Endothelial cell (in vitro differentiated cells): ENCODE measurements at places on chromosomes 4 and X. TPM values are rescaled to one million over a fixed set of nuclear protein-coding genes. Genes with fewer than 3 reads are reported as not detected.

- no peaks in the 10 kb centered on the region for H3K27me3 ChIP-seq
- H3K4me3 ChIP-seq: no peak overlapping the region
- peak; percentile 14 for DNase-seq
- H3K4me1 ChIP-seq: no peaks in the 10 kb centered on the region
- H3K36me3 ChIP-seq: no peaks in the 10 kb centered on the region
These were observed 5.7 kb downstream of the IL2 start for GRCh38 chr4:122450847-122451246.

The ANXA10 gene
- not detected for total RNA-seq

DNA sequence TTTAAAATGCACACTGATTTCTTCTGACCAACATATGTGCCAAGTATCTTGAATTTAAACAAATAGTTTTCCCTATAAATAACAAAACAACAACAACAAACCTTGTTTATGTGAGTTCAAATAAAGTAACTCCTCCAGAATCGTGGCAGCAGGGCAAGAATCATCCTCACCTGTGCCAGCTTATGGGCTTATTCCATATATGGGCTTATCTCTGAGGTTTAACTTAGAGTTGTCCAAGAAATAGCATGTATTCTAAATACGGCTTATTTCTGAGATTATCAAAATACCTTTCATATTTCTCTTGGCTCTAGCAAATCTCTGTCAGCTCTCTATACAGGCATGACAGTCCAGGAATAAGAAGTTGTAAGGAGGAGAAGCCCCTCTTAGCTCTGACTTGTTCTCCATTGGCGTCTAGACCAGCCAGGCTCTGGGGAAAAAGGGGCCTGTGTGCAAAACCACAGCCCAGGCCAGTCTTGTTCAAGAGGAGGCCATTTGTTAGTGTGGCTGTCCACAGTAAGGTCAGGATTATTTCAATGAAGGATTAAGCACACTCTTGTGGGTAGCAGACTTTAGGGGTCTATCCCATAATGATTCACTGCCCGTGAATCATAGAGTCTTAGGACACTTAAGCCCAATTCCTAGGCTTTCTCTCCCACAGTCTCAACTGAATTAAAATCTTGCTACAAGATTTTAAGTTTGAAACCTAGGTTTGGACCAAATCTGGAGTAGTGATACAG is 63.2 kb downstream of the FRAS1 start:
- H3K36me3 ChIP-seq: peaks cover 19% of the 10 kb centered on the region
- H3K4me3 ChIP-seq: no peak overlapping the region
- DNase-seq: no peak
- H3K4me1 ChIP-seq: no peaks in the 10 kb centered on the region

The FDCSP gene
- not detected for total RNA-seq

GRCh38 chrX:47483306-47484268 is 565 bp upstream of the ZNF41 start:
- DNase-seq: peak; percentile 12
- peaks cover 21% of the 10 kb centered on the region for H3K4me1 ChIP-seq
- H3K27me3 ChIP-seq: peaks cover 4% of the 10 kb centered on the region
- peak overlapping the region; percentile 90 for H3K4me3 ChIP-seq
- peak overlapping the region; percentile 97 for H3K27ac ChIP-seq

DNA sequence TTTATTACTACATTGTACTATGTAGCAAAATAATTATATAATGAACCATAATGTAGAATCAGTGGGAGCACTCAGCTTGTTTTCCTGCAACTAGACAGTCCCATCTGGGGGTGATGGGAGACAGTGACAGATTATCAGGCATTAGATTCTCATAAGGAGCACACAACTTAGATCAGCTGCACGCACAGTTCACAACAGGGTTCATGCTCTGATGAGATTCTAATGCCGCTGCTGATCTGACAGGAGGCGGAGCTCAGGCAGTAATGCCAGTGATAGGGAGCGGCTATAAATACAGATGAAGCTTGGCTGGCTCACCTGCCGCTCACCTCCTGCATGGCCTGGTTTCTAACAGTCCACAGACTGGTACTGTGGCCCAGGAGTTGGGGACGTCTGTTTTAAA is 199.2 kb downstream of the MAB21L2 start:
- H3K27me3 ChIP-seq: no peaks in the 10 kb centered on the region
- no peaks in the 10 kb centered on the region for H3K36me3 ChIP-seq
- no peak overlapping the region for H3K4me3 ChIP-seq

- DNase-seq: no peak
- peaks cover 15% of the 10 kb centered on the region for H3K4me1 ChIP-seq
- H3K4me3 ChIP-seq: peak overlapping the region; percentile 98
- H3K27ac ChIP-seq: peak overlapping the region; percentile 67
- H3K36me3 ChIP-seq: no peaks in the 10 kb centered on the region
These were observed 4.0 kb upstream of the PCDH7 start for GRCh38 chr4:30716158-30716557.

DNA sequence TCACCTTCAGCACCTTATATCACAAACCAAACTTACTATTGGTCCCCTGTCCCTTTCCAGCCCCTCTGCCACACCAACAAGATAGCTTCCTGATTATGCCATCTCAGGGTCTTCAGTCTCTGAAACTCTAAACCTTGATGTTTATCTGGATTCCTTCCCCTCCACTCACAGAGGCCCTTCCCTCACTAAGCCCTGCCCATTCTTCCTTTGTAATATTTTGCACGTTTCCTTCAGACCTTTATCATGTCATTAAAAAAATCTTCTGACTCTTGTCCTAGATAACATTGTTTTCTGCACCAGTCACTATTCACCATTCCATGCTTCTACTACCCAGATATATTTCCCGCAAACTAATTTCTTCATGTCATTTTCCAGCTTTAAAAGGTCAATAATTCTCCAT is 17.7 kb upstream of the CEP135 start:
- H3K27ac ChIP-seq: no peak overlapping the region
- peaks cover 4% of the 10 kb centered on the region for H3K4me1 ChIP-seq
- H3K27me3 ChIP-seq: peaks cover 2% of the 10 kb centered on the region
- H3K4me3 ChIP-seq: no peak overlapping the region

GRCh38 chr4:1539859-1540600 is 133.8 kb upstream of the NKX1-1 start:
- H3K4me1 ChIP-seq: no peaks in the 10 kb centered on the region
- H3K36me3 ChIP-seq: no peaks in the 10 kb centered on the region
- peaks cover 2% of the 10 kb centered on the region for H3K27me3 ChIP-seq
- no peak overlapping the region for H3K4me3 ChIP-seq
- DNase-seq: no peak

The CPLX1 gene
- total RNA-seq: 0.46 TPM

- no peak overlapping the region for H3K4me3 ChIP-seq
- no peaks in the 10 kb centered on the region for H3K4me1 ChIP-seq
- no peak overlapping the region for H3K27ac ChIP-seq
- DNase-seq: no peak
- H3K36me3 ChIP-seq: no peaks in the 10 kb centered on the region
- H3K27me3 ChIP-seq: no peaks in the 10 kb centered on the region
These were observed 25.6 kb downstream of the NR0B1 start for GRCh38 chrX:30283456-30284200.

DNA sequence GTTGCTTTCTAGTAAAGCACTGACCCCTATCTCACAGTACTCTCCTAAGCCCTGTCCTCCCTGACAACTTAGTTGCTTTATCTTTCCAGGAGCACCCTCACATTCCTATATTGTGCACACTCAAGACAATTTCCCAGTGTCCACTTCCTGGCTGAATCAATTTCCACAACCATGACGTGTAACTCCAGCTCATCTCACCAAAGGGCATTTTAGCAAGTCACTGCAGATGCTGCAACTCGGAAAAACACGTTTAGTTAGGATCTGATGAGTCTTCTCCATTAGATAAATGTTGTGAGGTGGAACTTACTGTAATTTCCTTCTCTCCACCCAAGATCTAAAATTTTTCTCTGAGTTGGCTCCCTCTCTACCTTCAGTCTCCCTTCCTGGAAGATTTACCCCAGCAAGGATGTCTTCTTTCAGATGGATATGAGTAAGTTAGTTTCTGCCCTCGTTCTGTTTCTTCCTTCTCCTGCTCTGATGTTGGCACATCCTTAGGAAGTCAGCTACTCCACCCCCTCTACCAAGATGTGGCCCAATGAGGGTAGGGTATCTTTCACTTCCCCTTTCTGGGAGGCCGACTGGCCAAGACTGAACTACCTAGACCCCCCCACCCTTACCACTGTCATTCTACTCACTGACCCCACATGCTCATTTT is 28.8 kb upstream of the IL13RA1 start:
- DNase-seq: no peak
- no peak overlapping the region for H3K4me3 ChIP-seq
- H3K4me1 ChIP-seq: peaks cover 5% of the 10 kb centered on the region
- H3K36me3 ChIP-seq: no peaks in the 10 kb centered on the region
